LHCN-M2 (cell line): ENCODE measurements at places on chromosomes 11 and 22. TPM values are rescaled to one million over a fixed set of nuclear protein-coding genes. Genes with fewer than 3 reads are reported as not detected.

DNA sequence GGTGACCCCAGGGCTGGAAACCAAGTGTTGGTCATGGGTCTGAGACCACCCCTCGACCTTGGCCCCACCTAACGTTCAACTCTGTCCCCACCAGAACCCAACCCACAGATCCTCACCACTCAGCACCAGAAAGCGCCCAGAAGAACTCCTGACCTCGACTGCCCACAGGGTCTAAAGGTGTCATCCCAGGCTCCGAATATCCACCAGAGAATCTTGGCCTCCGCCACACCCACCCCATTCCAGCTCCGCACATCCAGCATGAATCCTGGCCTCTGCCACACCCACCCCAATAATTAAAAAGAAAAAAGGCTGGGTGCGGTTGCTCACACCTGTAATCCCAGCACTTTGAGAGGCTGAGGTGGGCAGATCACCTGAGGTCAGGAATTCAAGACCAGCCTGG, 1.3 kb downstream of the CERK start:
- no peak for DNase-seq

GRCh38 chr11:75313513-75314272, 37.8 kb downstream of the ARRB1 start:
- DNase-seq: peak; percentile 83

DNA sequence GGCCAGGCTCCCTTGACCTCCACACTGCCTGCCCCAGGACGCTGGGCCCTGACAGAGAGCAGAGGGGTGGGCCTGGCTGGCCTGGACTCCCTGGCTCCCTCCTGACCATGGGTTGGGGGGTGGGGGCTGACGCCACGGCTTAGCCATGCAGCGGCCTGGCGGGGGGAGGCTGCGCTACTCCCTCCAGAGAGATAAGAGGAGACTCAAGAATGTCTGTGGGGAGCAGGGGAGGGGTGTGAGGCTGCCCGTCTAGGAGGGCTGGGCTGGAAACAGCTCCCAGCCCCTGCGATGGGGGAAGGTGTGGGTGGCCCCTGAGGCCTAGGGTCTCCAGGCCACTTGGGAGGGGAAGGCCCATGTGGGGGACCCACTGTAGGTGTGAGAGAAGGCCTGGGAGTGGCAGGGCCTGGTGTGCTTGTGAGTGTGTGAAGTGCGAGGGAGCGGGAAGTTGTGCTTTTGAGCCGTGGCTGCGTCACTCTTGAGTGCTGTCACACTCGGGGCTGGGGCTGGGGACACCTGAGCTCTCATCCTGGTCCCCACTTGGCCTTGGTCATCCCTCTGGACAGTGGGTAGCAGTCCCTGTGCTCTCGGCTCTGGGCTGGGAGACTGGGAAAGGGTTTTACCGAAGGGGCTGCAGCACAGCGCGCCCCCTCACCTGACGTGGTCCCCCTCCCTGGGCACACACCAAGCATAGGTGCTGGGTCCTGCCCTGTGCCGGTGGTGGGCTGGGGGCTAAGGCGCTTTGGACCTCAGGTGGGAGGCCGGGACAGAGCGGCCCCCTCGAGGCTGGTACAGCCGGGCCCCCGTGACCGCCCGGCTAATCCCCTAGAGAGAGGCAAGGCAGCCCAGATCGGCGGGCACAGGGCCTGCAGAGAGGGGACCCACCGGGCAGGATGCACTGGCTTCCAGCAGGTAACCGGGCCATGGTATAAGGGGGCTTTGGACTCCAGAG, 2.4 kb downstream of the MYRF start:
- no peak for DNase-seq

DNA sequence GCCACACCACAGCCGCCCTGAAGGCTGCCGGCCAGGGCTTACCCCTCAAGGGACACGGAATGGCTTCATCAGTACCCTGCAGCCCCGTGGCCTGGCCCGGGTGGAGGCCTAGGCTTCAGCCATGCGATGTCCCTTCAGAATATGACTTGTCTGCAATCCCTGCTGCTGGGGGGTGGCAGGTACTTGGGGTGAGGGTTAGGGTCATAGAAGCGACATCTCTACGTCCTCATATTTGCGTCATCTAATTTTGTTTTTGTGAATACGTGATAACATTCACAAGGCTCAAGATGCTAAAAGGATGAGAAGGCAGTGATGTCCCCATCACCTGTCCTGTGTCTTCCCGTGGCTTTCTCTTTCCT, 6.4 kb downstream of the CCND1 start:
- no peak for DNase-seq

GRCh38 chr22:19466126-19466716, 12.8 kb downstream of the UFD1 start:
- DNase-seq: no peak

DNA sequence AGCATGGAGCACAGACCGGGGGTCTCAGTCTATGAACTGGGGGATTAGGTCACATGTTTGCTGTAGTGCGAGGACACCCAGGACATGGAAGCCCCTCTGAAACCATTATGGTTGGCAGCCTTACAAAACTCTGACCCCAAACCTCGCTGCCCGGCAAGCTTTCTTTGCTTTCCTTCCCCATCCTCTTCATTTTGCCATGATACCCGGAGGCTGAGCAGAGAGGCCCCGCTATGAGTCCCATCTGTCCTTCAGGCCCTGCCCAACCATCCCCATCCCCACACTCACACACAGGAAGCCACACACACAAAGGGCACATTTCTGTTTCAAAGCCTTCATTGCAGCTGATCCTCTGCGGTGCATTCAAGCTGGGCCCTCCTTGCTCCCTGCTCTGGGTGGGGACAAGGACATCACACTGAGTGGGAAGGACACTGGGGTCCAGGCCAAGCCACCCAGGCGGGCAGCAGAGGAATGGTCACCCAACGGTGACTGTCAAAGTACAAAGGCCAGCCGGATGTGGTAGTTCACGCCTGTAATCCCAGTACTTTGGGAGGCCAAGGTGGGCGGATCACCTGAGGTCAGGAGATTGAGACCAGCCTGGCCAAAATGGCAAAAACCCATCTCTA, 176.5 kb downstream of the CTTN start:
- DNase-seq: no peak

GRCh38 chr11:109858152-109858551, 235.0 kb upstream of the ZC3H12C start:
- no peak for DNase-seq

DNA sequence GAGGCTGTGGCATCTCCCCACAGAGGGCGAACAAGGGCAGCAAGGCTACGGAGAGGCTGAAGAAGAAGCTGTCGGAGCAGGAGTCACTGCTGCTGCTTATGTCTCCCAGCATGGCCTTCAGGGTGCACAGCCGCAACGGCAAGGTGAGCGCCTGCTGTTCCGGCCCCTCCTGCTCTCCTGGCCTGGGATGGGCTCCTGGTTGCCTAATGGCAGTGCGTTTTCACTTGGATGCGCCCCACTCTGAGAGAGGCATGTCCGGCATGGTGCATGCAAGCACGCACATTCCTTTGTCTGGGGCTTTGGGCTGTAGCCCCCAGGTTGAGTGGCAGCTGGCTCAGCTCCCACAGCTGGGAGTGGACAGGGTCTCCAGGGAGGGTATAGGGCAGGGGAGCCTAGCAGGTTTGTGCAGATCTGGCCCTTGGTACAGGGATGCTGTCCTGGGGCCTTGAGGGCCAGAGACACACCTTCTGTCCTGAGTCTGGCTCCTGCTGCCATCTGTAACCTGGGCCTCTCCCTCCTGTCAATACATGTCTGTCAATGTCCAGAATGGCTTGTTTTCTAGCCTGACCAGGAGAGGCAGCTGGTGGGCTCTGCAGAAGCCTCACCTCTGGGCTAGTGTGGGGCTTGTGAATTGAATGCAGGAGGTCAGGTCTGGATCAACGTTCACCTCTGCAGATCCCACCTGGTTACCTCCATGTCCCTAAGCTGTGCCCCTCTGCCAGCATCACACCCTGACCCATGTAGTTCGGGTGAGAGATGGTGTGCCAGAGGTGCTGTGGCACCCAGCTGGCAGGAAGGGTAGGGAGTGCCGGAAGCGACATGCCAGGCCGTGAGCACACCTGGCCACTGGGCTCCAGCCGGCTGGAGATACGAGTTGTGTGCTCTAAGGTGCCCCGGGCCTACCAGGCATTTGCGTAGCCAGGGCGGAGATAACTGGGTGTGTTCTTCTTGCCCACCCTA, 107.1 kb downstream of the BCR start:
- no peak for DNase-seq

DNA sequence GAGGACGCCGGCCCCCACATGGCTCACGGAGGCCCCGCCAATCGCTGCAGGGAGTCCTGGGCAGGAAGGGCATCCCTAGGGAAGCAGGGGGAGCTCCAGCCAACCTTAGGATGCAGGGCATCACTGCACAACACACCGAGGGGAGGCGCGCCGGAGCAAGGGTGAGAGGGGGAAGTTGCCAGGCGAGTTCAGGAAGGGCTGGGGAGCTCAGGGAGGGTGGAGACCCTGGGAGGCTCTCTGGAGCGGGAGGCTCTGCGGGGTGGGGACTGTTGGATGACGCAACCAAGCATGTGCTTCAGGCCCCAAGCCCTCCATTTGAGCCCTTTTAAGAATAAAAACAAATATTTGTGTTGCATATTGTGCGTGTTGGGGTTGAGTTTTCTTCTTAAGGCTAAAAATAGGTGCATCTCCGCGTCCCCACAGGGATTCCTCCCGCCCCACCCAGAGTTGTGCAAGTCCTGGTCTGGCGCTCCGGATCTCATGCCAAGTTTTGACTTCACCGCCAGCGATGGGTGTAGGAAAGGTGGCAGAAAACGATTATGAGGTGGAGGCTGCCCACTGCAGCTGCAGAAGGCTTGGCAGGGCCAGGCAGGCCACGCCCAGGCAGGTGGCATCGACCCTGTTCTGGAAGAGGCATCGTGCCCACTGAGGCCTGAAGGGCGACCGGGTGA, 65.2 kb downstream of the WNT7B start:
- peak; percentile 8 for DNase-seq

- DNase-seq: no peak
Observed at GRCh38 chr11:67284811-67285540, 4.1 kb upstream of the ANKRD13D start.

- no peak for DNase-seq
Observed at GRCh38 chr11:2376751-2377451, at the start of gene CD81. TSS of gene CD81 (plus strand) at chr11:2377310. CDS start at chr11:2377550, 240 bp downstream.

DNA sequence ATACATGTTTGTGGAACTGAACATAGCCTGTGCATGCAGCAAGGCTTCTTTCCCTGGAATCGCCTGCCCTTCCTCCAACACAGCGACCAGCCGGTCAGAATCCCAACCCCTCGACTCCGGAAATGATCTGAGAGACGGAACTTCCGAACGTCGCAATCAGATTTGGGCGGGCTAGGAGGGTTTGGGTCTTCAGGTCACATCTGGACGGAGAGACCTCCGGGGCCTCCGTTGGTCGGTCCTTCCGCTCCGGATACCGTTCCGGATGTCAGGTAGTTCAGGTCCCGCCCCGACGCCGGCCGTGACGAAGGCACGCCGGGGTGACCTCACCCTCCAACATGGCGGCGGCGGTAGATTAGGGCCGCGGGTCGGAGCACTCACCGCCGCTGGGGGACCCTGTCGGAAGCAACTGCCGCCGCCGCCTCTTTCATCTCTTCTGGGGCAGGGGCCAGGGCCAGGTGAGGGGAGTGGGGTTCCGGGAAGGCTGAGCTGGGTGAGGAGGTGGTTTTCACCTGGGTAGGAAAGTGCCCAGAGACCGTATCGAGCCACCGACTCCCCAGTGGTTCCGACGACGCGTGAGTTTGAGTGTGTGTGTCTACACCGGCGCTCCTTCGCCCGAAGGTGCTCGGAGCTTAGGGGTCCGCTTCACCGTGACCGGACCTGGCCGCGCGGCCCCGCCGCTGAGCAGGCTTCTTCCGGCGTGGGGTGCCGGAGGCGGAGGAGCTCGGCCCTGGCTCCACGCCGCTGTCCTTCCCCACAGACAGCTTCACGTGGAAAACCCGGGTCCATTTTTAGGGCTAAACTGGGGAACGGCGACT, at the start of gene BCL2L13:
Gene BCL2L13 (plus strand): TSS at position 326 of the 815 bp plus-strand sequence. CDS start 16,955 bp downstream, outside the sequence.
- peak; percentile 87 for DNase-seq

- no peak for DNase-seq
Observed at GRCh38 chr11:6727971-6728760, 43.6 kb downstream of the OR2AG2 start.

DNA sequence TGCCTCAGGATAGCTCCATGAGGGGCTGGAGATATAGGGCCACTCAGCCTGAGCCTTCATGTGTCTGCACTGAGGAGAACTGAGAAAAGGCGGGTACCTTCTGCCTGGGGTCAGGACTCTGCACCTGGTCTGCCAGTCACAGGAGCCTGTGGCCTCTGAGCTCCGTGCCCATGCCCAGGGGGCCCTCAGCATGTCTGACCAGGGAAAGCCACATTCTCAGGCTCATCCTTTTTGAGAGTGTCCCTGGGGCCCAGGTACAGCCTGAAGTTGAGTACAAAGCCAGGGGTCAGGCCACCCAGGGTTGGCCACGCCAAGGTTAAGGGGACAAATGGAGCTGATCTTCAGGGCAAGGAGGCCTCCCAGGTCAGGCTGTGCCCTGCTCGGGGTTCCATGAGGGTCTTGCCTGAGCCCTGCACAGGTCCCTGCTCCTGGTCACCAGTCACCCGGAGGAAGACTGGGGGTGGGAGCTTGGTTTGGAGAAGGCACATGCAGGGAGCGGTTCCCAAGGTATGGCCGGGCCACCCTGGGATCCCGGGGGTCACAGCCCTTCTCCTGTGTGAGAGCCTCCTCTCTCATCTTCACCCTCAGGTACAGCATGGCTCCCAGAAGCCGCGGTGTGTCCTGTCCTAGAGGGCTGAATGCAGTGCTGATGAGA, 6.0 kb downstream of the DENND6B start:
- no peak for DNase-seq

GRCh38 chr22:19843857-19844376, 10.8 kb downstream of the GNB1L start:
- no peak for DNase-seq

- DNase-seq: peak; percentile 56
Observed at GRCh38 chr22:17243524-17243923, 24.3 kb upstream of the ADA2 start.

DNA sequence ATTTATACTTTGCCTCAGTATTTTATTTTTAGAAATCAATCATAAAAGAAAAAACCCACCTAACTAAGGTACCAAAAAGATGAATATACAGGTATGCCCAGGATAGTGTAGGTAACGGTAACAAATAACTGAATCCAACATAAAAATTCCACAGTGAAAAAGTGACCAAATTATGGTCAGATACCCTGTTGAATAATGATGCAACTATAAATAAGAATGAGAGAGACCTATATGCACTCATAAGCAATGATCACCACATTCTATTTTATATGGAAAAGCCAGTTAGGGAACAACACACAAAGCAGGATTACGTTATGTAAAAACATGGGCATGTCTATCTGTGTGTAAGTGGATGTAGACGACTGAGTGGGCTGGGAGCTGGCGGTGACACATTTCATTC, 7.0 kb upstream of the ZNF74 start:
- DNase-seq: no peak

DNA sequence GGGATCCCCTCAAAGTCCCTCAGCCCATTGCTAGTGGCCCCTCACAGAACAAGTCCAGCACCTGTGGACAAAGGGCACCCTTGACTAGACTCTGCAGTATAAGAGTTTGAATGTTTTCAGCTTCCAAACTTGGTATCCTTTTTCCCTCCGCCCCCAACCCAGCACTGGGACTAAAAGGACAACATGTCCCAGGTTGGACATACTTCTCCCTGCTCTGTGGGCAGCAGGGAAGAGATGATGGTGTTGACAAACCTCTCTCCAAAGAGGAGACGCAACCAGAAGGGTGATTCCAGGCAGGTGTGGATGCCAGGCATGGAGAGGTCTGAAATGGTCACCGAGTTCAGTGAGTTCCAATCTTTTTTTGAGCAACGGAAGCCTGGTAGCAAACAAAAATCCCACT, 4.5 kb upstream of the MYOD1 start:
- DNase-seq: no peak

- DNase-seq: peak; percentile 70
Observed at GRCh38 chr22:24429411-24430365, 2.3 kb downstream of the ADORA2A start.

DEFB131B gene
- not detected in 2 replicates for total RNA-seq

HOATZ gene
- not detected in 2 replicates for total RNA-seq

GSTT2 gene
- total RNA-seq: 0.11 TPM in 1 of 2 replicates, not detected in the other

POLR2F gene
- 45.9 and 64.8 TPM in 2 replicates for total RNA-seq

OOSP2 gene
- not detected in 2 replicates for total RNA-seq

ZNF280B gene
- 1.5 and 2.3 TPM in 2 replicates for total RNA-seq

UBTFL1 gene
- total RNA-seq: not detected in 2 replicates
